ENCODE measurements at places on chromosomes 5 and 9.

DNA sequence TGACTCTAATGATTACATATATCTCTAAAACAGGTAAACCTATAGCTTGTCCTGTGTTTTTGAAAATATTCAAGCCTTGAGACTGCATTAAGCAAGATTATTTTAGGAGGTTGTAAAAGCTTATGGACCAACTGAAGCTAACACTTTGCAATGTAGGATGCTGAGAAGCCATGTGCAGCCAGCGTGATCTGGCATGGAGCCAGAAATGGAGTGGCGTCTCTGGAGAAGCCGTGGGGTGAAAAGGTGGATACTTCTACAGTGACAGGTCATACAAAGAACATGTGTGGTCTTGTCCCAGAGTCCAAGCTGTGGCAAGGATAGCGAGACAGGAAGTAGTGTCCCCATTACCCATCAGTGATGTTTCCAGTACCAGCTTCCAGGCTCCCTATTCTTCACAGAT, 100.8 kb upstream of the CD180 start:
- DNase-seq, result no peak

DNA sequence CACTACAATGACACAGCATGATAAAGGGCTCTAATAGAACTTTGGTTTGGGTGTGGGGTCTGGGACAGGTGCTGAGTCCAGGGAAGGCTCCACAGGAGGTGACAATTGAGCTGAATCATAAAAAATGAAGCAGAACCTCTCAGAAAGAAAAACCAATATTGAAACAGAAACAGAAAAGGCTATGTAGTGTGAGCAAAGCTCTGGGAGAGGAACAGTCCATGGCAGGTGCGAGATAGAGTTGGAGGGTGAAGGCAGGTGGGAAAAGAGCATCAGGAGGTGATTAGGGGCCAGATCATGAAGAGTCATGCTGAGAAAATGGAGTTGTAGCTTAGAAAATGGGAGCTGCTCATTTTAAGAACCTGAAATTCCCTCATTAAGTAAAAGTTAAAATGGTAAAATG, 164.9 kb downstream of the KCTD16 start:
- DNase-seq, result no peak

GRCh38 chr5:82244854-82245635, 33.1 kb downstream of the RPS23 start:
- DNase-seq, result no peak

- no peak for DNase-seq
These were observed 21.6 kb downstream of the DMRT2 start for GRCh38 chr9:1071730-1072129.

DNA sequence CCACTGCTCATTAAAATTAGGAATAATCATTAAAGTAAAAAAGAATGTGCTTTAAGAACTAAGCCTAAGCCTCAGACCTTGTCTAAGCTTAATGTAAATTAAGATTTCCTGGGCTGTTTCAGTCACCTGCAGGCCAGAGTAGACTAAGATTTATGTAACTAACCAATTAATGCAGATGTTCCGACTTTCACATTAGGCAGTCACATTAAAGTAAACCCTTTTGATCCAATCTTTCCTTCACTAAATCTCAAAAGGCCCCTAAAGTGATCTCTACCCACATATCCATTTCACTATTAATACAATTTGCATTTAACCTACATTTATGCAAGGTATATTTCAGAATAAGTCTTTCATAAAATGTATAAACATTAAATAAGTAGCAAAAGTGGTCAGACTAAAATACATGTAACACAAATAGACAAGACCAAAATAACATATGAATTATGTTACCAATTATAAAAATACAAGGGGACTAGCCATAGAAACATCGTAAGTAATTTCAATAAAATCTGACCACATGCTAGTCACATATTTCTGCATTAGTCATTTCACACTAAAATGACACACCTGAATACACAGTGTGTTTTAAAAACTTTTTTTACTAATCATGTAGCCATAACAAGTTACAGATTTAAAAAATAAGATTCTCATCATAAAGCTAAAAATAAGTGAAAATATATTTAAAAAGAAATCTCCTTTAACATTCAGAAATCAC, 7.7 kb downstream of the NR3C1 start:
- DNase-seq, result no peak

GRCh38 chr5:40474250-40474649, 205.5 kb upstream of the PTGER4 start:
- DNase-seq, result no peak

GRCh38 chr9:69582544-69583297, 89.5 kb downstream of the APBA1 start:
- DNase-seq, result no peak

- no peak for DNase-seq
These were observed 223.3 kb downstream of the MEF2C start for GRCh38 chr5:88659529-88660263.

DNA sequence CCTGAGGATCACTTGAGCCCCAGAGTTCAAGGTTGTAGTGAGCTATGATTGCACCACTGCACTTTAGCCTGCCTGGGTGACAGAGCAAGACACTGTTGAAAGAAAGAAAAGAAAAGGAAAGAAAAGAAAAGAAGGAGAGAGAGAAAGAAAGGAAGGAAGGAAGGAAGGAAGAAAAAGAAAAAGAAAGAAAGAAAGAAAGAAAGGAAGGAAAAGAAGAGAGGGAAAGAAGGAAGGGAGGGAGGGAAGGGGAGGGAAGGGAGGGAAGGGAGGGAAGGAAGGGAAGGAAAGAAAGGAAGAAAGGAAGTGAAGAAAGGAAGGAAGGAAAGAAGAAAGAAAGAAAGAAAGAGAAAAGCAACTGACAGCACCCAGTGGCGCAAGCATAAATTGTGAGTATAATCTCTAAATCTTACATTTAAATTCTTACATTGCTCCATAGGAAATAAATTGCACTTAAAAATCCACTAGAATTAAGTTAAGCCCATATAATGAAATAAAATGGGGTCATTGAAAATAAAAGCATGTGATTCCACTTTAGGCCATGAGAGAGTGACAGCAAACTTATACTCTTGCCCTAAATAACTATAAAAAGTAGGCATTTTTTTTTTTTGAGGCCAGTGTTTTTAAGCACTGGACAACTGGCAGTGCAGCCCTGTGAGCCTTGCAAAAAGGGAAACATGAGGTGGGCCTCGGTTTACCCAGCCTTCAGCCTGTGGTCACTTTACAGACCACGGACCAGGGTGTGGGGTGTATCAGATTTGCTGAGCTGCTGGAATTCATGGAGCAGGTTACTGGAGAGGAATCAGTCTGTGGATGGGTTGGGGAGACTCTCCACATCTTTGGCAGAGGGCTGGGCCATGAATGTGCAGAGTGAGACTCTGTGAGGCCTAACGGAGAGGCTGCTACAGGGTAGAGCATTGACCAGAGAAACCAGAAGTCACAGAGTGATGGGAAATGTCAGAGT, 175.5 kb downstream of the TTLL11 start:
- DNase-seq, result no peak

DNA sequence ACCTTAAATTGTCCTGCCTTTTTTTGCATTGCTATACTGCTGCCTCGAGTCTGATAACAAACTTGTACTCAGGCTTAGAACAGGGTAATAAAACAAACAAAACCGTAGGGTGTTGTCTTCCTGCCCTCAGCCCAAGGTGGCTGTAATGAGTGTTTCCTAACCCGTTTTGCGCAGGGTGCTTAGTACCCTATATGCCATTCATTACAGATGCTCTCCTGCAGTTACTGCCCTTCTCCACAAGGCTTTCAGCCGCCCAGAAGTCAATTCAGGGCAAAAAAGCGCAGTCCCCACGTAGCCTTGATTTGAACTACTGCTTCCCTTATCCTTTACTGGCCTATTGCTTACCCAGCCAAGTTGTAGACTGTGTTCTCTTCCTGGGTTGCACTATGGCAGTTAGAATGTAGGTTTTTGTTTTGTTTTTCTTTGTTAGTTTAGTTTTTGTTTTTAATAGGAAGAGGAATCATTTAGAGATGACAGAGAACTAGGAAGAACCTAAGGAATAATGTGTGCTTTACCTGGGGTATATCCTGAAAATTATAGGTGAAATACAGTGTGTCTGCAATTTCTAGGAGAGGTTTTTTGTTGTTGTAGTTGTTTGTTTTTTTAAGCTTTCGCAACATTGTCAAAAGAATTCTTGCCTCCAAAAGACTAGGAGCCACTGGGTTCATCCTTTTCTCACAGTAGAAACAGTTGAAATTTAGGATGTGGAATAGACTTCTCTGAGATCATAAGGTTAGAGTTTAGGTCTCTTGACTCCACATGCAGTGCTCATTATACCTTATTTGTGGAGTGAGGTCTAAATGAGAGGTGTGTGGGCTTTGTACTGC, 1.3 kb downstream of the HMGXB3 start:
- peak; percentile 84 for DNase-seq

DNA sequence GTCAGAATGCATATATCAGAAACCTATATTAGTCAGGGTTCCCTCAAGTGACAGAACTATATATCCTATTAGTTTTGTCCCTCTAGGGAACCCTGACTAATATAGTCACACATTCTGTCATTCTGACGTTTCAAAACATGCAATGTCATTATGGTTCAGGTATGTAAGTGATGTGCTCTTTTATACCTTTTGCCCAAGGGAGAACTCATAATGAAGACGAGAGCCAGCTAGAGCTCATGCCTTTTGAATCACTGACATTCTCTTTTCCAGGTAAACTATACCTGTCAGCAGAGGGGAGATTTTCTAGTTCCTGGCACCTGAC, 576.7 kb downstream of the LRRC70 start:
- DNase-seq, result no peak

DNA sequence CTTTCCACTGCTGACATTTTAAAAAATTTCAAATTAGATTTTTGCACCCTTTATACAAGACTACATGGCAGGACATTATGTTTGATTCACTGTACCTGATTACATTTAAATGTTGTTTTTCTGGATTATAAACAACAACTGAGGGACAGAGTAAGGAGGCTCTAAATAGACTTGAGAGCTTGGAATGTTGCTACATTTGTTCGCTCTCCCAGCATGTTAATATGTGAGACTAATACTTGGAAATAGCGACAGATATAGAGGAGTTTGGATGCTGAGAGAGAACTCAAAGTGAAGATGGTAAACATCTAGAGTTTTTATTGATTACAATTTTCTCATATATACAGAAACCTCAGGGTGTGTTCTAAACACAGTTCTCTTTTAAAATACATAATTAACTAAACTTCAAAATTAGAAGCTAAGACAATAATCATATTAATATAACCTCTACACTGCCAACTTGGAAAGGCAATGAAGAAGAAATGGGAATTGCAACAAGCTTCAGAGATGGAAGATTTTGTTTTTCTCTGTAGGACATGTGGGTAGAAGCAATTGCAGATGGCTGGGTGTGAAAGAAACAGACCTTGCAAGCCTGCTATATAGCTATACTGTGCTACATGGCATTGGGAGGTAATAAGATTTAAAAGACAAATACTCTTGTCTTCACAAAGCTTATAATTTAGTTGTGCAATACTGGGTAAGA, 1.4 kb upstream of the NDFIP1 start:
- DNase-seq, result no peak

DNA sequence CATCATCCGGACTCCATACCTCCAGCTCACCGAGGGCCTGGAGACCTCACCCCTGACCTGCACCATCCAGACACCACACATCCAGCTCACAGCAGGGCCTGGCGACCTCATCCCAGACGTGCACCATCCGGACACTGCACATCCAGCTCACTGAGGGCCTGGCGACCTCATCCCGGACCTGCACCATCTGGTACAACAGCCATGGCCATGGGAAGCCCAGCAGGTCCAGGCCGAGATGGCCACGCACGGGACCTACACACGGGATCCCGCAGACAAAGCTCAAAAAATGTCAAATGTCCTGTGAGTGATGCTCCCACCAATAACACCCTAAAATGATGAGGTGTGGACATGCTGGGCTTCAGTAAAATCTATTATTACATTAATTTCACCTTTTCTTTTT, 9.7 kb downstream of the TERT start:
- DNase-seq, result no peak

GRCh38 chr9:124349675-124350493, 65.4 kb downstream of the PSMB7 start:
- DNase-seq, result no peak

DNA sequence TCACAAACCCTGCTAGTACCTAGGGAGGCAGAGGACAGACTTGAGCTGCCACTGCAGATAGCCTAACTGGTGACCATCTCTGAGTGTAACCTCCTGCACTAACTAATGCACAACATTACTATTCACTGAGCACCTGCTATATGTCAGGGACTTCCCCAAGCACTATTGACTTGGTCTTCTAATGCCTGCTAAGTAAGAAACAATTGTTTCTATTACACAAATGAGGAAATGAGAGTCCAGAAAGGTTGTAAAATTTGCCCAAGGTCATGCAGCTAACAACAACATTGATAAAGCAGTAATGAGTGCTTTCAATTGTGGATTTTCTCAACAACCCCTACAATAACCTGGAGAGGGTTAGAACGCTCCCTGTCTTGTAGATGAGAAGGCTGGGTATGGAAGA, 183.7 kb downstream of the ZNF462 start:
- no peak for DNase-seq

- DNase-seq, result no peak
These were observed 89.2 kb upstream of the PRLR start for GRCh38 chr5:35319333-35320002.

GRCh38 chr5:72151646-72152045, 44.4 kb downstream of the MAP1B start:
- DNase-seq, result no peak

- DNase-seq, result no peak
These were observed 906.7 kb downstream of the NR2F1-AS1 start for GRCh38 chr5:92674321-92674720.

- DNase-seq, result no peak
These were observed 19.9 kb downstream of the RXRA start for GRCh38 chr9:134346151-134346550.

Data from A549 (cell line).